Activated CD4-positive, alpha-beta T cell treated with anti-CD3 and anti-CD28 coated beads for 36 hours (primary cell): ENCODE measurements at places on chromosomes 1 and 21. TPM values are rescaled to one million over a fixed set of nuclear protein-coding genes. Genes with fewer than 3 reads are reported as not detected.

DNA sequence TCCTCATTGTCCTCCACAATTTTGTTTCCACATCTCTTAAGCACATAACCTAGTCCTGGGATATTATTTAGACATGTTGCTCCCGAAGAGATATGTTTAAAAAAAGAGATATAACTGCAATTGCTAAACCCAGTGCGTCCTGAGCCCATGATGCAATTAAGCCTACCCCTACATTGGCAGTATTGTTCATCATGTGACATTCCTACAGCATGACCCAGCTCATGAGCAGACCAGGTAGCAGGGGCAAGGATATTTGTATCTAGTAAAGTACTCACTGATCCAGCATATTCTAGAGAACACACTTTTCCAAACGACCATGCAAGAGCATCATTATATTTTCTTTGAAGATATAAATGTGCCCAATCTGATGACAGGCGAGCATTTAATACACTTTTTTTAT is 1.2 kb downstream of the ADAM30 start:
- H3K4me1 ChIP-seq = no peaks in the 10 kb centered on the region
- DNase-seq = no peak
- no peaks in the 10 kb centered on the region for H3K36me3 ChIP-seq
- peaks cover 3% of the 10 kb centered on the region for H3K27me3 ChIP-seq
- no peak overlapping the region for H3K27ac ChIP-seq

GRCh38 chr1:201486187-201486586 is 17.2 kb upstream of the PHLDA3 start:
- H3K36me3 ChIP-seq = peaks cover 4% of the 10 kb centered on the region
- no peak for DNase-seq
- no peak overlapping the region for H3K4me3 ChIP-seq

DNA sequence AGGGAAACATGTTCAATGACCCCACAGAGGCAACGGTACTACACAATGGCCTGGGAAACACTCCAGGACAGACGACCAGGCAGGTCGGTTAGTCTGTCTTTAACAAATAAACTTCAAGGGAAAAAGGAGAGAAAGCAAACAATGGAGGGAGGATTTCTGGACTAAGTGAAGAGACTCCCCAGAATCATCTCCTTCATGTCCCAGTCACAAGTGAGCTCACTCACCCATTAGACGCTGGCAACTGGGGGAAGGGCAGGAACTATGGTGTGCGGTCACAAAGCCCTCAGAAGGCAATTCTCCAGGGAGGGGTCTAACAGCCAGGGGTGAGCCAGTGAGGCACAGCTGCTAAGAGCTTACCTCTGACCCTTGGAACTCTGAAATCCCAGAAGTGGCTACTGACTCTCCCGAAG is 55.7 kb upstream of the NADK start:
- peaks cover 28% of the 10 kb centered on the region for H3K4me1 ChIP-seq
- no peak overlapping the region for H3K4me3 ChIP-seq
- no peak for DNase-seq
- no peak overlapping the region for H3K27ac ChIP-seq
- no peaks in the 10 kb centered on the region for H3K27me3 ChIP-seq

DNA sequence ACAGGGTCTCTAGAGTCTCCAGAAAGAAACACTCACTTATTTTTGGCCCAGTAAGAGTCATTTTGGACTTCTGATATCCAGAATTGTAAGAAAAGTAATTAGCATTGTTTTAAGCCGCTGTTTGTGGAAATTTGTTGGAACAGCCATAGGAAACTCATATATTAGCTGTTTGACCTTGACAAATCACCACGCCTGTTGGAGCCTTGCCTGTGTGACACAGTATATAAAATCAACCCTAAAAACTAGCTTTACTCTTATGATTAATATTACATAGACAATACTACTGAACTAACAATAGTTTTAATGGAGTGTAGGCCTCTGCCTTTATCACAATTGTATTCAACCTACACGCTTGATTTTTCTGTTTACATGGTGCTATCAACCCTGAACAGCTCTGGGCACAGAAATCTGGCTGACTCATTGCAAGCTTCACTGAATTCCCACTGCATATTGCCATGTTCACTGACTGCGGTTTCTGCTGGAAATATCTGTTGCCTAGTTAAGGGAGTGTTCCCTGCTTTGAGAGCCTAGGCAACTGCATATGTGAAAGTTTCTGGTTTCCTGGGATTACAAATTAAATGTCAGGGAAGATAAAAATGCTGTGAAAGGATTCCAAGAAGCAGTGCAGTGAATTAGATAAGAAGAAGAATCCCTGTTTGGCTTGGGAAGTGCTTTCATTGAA is 419.5 kb upstream of the DEPDC1 start:
- H3K27ac ChIP-seq = no peak overlapping the region
- no peaks in the 10 kb centered on the region for H3K36me3 ChIP-seq
- H3K27me3 ChIP-seq = no peaks in the 10 kb centered on the region
- no peak overlapping the region for H3K4me3 ChIP-seq
- DNase-seq = no peak

The IARS2 gene
- total RNA-seq = 59.9 TPM
